Stimulated activated CD4-positive, alpha-beta T cell treated with anti-CD3 and anti-CD28 coated beads, Interleukin-12 subunit alpha, Interleukin-12 subunit beta, amount 100 ng/mL, for 4 hours (primary cell): ENCODE measurements at places on chromosomes 11 and 22.
A peak's percentile ranks its signal among the peaks of the same experiment; 100 is the strongest.

DNA sequence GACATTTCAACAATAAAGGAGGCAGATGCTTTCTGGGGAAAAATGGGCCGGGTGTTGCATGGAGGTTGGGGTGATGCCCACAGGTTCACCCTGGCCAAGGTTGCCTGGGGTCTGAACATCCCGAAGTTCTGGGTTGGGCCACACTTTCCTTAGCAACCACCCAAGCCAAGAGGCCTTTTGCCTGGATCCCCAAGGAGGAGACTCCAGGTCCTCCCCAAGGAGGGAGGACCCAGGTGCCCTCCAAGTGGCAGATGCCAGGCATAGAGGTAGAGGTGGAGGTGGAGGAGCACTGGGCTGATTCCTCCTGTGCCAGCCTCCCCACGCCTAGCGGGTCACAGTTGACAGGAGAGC lies 1.2 kb downstream of the CYB5R3 start:
- no peak for DNase-seq

DNA sequence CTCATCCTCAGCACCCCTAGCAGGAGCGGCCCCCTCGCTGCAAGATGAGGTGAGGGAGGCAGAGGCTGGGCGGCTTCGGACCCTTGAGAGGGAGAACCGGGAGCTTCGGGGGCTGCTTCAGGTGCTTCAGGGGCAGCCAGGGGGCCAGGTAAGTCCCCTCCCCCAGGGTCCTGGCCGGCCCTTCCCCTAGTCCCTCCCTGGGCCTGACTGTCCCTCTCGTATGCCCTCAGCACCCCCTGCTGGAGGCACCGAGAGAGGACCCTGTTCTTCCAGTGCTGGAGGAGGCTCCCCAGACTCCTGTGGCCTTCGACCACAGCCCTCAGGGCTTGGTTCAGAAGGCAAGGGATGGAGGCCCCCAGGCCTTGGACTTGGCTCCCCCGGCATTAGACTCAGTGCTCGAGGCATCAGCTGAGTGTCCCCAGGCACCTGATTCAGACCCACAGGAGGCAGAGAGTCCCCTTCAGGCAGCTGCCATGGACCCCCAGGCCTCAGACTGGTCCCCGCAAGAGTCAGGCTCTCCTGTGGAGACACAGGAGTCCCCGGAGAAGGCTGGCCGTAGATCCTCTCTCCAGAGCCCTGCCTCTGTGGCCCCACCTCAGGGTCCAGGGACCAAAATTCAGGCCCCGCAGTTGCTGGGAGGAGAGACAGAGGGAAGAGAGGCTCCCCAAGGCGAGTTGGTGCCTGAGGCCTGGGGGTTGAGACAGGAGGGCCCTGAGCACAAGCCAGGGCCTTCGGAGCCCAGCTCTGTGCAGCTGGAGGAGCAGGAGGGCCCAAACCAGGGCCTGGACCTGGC lies 4.0 kb downstream of the CCDC88B start:
- no peak for DNase-seq

DNA sequence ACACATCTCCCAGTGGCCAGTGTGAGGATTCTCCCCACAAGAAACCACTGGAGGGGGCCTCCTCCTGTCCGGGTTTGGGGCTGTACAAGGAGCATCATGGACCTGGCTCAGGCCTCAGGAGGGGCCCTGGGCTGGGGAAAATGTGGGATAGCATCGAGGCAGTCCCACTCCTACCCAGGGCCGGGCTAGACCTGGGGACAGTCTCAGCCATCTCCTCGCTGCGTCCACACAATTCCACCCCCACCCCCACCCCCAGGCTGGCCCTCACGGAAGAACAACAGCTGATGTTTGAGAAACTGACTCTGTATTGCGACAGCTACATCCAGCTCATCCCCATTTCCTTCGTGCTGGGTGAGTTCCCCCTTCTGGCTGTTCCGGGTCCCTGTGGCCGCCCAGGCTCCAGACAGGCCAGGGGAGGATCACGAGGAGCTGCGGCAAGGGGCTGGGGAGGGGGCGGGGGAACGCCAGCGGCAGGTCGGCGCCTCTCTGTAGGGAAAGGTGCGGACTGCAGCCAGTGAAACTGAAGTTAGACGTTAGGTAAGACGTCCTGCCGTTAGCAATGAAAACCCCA lies 4.8 kb downstream of the BEST1 start:
- DNase-seq = no peak

DNA sequence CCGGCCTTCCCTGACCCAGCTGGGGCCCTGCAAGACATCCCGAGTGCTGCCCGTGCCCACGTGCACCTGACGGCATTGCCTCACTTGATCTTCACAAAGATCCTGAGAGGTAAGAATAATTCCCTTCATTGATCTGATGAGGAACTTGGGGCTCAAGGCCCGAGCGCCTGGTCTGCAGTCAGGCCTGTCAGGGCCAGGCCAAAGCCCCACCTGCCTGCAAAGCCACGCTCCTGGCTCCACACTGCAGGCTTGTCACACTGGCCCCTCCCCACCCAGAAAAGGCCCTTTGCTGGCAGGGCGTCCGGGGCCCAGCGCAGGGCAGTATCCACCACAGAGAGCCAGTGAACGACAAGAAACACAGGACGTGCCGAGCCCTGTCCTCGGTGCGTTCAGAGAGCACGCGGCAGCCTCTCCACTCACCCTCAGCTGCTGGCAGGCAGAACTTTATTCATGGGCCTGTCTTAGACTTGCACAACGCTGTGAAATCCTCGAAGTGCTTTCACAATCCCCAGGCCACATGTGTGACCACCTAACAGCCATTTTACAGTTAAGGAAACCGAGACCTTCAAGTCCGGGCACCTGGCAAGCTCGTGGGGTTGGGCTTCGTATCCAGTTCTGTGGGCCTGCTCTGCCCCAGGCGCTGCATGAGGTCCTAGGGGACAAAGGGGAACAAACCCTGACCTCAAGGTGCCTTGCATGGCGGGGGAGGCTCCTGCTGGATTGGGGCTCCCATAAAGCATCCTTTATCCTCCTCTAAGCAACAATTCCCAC lies 14.8 kb downstream of the KIAA0930 start:
- no peak for DNase-seq

DNA sequence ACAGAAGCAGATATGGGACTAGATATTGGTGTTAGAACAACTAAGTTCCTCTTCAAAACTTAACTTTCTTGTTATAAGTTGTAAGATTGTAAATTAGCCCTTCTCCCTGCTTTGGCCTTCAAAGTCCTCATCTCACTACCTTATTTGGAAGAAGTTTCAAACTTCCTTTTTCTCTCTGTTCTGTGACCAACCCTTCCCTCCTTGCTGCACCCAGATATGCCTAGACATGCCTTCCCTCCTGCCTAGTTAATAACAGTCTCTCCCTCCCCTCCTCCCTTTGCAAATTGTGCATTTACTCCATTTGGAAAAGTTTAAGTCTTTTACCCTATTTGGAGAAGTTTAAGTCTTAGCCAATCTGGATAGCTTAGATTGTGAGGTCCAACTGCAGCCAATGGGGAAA lies 4.9 kb downstream of the OR52K2 start:
- no peak for DNase-seq

- DNase-seq = no peak
Measured at GRCh38 chr11:118715837-118716260, 36.4 kb upstream of the TREH start.

DNA sequence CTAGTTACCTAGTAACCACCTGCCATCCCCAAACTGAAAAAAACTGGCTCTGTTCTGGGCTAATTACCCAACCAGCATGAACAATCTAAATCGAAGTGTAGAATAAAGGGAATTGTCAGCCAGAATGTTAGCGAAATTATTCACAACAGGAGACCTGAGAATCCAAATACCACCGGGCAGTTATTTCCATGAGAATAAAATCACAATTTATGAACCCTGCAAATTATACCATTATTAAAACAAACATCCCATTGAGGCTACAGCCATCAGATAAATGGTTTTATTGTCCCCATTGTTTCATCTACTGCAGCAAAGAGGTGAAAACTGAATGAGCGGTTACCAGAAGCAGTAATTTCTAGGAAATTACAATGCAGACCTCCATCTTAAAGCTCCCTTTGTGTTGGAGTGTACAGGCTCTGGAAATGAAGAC lies 21.7 kb downstream of the FAM168A start:
- no peak for DNase-seq

DNA sequence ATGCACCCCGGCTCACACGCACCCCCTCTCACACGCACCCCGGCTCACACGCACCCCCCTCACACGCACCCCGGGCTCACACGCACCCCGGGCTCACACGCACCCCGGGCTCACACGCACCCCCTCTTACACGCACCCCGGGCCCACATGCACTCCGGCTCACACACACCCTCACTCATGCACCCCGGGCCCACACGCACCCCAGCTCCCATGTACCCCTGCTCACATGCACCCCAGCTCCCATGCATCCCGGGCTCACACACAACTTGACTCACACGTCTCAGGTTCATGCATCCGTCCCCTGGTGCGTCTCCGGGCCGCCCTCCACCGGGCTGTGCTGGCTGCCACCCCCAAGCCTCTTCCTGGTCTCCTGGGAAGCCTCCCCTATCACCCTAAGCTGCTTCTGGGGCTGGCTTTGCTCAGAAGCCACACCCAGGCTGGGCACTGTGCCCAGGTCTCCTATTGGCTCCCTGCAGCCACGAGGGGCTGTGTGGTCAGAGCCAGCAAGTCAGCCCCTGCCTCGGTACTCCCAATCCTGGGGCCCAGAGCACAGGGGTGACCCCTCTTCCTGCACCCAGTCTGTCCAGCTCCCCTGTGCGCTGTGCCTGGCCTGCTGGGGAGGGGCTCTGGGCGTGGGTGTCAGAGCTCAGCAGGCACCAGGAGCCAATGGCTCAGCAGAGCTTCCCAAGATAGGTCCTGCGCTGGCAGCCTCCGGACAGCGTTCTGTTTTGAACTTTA lies 16.9 kb downstream of the TSPAN4 start:
- no peak for DNase-seq

DNA sequence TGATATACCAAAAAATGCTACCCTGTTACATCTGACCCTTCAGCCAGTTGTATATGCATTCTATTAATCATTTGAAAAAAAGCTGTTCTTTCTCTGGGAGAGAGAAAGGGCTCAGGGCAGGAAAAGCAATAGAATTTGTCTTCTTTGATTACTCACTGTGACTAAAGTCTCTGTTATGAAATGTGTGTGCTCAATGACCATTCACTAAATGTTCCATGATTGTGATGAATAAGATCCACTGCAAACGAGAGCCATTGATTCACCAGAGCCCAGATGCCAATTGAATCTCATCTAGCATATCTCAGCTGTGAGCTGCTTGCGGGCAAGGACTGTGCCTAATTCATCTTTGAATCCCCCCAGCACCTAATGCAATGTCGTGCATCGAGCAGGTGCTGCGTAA lies 184.3 kb downstream of the OPCML start:
- DNase-seq = no peak

GRCh38 chr11:47175746-47176327 lies 842 bp downstream of the ARFGAP2 start:
- no peak for DNase-seq

- DNase-seq = no peak
Measured at GRCh38 chr22:29484642-29485041, 4.6 kb downstream of the NEFH start.

- peak; percentile 37 for DNase-seq
Measured at GRCh38 chr11:119029340-119030028, 1.2 kb downstream of the SLC37A4 start.

DNA sequence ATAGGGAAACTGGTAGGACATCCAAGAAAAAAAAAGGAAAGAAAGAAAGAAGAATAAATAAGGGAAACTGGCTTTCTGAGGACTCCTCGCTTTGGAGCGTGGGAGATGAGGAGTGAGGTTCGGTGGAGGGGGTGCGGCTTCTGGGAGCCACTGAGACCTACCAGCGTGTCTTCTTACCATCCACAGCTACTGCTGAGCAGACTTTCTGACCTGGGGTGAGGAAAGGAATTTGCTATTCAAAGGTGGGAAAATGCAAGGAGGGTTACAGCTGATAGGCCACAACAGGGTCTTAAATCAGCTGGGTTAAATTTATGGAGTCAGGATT lies 488 bp upstream of the SELENOM start:
- DNase-seq = no peak

- no peak for DNase-seq
Measured at GRCh38 chr11:10590218-10590915, 21.9 kb upstream of the LYVE1 start.

DNA sequence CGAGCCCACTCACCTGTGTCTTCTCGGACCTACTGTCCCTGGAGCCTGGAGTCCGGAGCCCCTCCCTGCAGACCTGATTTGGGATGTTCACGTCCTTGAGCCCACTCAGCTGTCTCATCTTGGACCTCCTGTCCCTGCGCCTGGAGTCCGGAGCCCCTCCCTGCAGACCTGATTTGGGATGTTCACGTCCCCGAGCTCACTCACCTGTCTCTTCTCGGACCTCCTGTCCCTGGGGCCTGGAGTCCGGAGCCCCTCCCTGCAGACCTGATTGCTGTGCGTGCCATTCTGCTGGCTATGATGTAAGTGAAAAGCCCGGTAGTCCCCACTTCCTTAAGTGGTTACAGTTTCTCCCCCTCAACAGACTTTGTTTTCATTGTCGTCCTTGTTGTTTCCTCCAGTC lies 867.1 kb downstream of the BRD1 start:
- DNase-seq = no peak
